ENCODE measurements at places on chromosomes 3 and 15.

DNA sequence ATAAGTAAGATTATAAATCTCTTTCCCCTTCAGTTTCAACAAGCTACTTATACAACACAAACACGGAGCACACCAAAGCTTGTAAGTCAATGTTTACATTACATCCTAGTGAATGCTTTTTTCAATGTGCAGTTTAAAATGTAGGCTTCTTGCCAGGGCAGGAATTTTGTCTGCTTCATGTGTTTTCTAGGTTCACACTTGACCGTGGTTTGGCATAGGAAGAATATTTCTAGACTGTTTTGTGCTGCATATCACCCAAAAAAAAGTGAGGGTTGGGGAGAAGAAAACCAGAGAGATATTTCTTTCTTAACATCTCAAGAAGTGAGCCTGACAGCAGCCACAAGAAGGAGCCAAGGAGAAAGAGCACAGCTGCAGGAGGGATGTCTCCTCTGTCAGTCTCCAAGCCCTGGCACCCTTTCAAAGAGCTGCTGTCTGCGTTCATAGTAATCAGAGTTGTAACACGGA lies 255.8 kb downstream of the MEIS2 start:
- DNase-seq: no peak

DNA sequence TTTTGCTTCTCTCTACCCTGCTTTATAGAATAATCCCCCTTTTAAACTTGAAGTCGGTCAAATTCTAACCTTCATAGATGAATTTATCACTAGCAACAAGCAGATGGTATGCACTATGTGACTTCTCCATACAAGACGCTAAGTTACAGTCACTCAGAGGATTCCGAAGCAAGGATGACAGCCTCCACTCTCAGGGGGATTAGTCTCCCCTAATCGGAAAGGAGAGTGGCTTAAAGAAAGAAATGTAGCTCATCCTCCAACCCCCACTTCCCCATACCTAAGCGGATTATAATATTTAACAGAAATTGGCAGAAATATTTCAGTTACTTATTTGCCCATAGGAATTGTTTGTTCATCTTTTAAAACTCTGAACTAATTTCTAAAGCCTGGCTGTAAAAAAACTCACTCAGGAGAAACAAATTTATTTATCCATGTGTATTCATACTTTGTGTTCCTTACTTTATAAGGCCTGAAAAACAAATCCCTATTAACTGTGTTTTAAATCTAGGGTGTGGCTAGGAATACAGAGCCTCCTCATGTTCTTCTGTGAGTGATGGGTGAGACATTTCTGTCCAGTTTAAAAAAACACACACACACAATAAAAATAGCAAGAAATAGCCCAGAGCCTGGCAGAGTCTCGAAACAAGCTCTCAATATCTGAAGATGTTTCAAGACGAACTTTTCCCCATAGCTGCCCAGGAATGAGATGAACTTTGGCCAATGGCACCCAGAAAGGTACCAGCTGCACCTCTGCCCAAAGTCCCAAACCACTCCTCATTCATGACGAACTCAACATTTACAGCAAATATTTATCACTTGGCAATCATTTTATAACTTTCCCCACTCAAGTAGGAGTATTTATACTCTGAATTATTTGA lies 18.7 kb downstream of the SIAH2 start:
- no peak for DNase-seq

GRCh38 chr15:40796041-40796440 lies 10.8 kb upstream of the ZFYVE19 start:
- DNase-seq: no peak

- no peak for DNase-seq
Observed at GRCh38 chr3:156811089-156811862, 14.9 kb upstream of the LEKR1 start.

DNA sequence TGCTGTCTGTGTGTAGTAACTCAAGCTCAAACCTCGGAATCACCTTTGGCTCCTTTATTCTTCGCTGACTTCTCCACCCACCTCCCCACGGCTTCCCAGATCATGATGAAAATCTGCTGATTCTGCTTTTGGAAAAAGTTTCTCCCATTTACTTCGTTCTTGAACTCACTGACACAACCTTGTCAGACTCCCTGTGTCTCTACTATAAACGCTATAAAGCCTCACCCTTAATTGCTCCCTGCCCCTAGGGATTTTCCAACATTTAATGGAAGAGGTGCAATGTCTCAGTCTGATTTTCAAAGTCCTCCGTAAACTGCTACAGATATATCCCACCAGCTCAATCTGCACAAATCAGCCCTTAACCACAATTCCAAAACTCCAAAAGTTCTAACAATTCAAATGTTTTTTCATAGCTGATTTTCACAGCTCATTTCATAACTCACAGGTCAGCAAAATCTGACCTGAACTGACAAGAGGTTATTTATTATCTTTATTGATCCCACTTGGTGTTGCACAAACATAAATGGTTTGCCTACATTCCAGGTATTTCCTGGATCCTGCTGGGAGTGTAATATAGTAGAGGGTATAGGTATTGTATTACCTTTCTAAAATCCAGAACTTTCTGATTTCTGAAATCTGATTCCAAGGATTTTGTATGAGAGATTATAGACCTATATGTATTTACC lies 129.4 kb downstream of the PLD1 start:
- DNase-seq: no peak

DNA sequence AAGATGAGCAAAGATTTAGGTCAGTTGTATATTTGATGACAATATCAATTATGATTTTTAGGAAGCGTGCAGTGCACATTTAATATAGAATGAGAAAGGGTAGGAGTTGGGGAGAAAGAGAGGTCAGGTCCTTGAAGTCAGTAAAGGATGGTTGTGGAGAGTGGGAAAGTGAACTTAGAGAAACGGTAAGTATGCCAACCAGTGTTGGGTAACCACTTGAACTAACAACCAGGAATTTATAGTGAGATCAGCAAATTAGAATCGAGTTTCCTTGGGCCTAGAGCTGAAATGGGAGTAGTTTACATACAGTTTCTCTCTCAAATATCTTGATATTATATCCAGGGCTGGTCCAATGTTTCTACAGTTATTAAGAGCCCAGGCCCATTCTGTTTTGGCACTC lies 188.5 kb upstream of the RBMS3 start:
- no peak for DNase-seq

DNA sequence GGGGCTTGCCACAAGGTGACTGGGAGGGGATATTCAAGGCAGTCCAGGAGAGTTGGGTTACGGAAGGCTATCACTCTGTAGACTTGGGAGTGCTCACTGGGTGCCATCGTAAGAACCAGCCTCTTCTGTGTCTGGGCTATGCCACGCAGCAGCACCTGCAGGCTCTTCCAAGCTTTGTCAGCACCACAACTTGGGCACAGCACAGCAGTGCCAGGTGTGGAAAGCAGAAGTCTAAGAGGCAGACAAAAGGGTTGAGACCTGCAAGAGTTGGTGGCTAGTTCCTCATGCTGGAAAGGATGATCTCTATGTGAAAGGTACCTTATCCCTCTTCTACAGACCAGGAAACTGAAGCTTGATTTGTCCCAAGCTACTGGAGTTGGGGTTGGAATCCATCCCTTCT lies 15.8 kb downstream of the CX3CR1 start:
- no peak for DNase-seq

- no peak for DNase-seq
Observed at GRCh38 chr15:65363306-65363705, 14.5 kb downstream of the IGDCC3 start.

DNA sequence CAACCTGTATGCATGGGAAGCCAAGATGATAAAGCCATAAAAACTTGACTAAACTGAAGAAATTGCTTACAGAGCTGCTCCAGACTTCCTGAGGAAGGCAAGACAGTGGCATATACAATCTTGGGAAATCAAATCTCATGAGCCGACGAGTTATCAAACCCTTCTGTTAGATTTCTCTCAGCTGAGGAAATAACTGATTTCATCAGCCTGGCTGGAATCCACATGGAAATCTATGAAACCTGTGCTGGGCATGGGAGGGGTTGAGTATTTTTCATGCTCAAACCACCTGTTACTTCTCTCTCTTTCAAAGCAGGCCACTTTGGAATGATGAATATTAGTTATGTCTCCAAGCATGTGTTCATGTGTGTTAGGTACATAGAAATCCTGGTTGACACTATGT lies 727.7 kb downstream of the FHIT start:
- DNase-seq: no peak

DNA sequence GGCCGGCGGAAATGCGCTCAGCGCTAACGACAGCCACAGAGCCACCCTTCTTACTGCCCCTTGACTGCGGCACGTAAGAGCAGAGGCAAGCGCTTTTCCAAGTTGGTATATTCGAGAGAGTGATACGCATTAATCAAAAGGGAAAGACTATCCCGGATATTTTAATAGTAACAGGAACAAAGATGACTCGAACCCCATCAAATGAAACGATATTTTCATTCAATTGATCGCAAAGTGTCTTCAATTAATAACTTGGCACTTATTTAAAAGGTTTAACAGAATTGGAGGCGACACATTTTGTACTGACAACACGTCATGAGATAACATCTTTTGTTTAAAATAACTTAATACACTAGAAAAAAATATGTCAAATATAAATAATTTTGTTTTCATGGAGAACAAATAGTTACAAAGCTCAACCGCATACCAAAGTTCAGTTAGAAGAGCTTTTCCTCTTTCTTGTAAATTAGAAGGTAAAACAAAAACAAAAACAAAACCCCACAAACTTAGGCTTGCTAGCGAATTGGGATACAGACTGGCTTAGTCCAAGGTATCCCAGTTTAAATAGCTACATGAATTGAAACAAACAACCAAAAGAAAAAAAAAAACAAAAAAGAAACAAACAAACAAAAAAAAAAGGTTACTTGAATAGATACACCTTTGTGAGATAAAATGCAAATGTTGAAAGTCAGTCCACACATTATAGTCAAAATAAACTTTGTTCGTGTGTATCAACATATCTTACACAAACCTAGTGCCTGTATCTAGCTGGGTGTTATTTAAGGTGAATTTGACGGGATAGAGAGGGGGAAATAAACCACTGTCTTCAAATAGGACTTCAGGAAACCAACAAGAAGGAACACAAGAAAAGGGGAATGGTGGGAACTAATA lies 10.2 kb downstream of the SHOX2 start:
- no peak for DNase-seq

DNA sequence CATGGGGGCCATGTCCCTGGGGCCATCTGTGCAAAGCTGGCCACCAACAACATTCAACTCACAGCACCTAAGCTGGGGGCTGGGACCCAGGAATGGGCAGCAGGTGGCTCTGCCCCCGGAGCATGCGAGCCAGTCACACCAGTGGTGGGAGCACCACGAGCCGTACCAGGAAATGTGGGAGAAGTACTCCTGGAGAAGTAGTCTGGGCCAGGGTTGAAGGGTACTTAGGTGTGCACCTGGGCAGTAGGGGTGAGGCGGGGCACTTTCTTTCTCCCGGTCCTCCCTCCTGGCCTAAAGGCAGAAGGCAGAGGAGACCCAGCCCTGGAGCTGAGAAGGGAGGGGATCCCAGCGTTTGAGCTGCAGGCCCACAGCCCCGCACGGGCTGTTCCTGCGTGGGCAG lies 94.2 kb downstream of the PLXNA1 start:
- DNase-seq: no peak

- no peak for DNase-seq
Observed at GRCh38 chr3:61450866-61451265, 110.5 kb upstream of the PTPRG start.

- DNase-seq: no peak
Observed at GRCh38 chr3:106566277-106566676, 697.5 kb upstream of the CBLB start.

GRCh38 chr3:13307041-13307440 lies 113.1 kb downstream of the NUP210 start:
- DNase-seq: no peak

- no peak for DNase-seq
Observed at GRCh38 chr3:184395320-184395660, 15.4 kb downstream of the CHRD start.

GRCh38 chr15:101554115-101554915 lies 64.8 kb upstream of the PCSK6 start:
- no peak for DNase-seq

GRCh38 chr3:126342211-126342610 lies 15.0 kb downstream of the KLF15 start:
- DNase-seq: no peak

GRCh38 chr3:156727519-156728205 lies 53.3 kb downstream of the TIPARP start:
- DNase-seq: no peak

- no peak for DNase-seq
Observed at GRCh38 chr3:45992133-45992729, 3.4 kb downstream of the FYCO1 start.

- DNase-seq: peak; percentile 37
Observed at GRCh38 chr15:59299929-59300617, 72.6 kb downstream of the MYO1E start.

- no peak for DNase-seq
Observed at GRCh38 chr3:5282703-5283102, 95.2 kb downstream of the EDEM1 start.

DNA sequence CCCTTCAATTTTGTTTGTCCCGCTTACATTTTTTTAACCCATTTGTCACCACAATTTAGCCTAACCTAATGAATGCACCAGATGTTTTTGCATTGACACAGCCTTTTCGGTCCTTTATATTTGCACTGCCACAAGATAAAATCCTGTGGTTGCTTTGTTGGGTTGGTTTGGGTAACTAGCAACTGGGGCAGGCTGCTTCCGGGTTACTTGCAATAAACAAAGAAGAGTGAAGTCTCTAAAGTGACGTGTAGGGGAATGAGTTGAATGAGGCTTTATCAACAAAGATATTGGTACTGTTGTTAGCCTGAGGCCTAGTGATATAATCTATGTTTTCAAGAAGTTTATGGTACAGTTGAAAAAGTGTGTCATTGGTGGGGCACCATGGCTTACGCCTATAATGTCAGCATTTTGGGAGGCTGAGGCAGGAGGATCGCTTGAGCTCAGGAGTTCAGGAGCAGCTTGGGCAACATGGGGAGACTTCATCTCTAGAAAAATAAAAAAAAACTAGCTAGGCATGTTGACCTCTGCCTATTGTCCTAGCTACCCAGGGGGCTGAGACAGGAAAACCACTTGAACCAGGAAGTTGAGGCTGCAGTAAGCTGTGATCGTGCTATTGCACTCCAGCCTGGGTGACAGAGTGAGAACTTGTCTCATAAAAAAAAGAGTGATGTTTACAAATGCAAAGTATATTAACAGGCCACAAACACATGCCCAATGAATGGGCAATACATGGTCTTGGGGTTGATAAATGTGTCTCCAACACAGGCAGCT lies 121.8 kb downstream of the OXSM start:
- DNase-seq: no peak

DNA sequence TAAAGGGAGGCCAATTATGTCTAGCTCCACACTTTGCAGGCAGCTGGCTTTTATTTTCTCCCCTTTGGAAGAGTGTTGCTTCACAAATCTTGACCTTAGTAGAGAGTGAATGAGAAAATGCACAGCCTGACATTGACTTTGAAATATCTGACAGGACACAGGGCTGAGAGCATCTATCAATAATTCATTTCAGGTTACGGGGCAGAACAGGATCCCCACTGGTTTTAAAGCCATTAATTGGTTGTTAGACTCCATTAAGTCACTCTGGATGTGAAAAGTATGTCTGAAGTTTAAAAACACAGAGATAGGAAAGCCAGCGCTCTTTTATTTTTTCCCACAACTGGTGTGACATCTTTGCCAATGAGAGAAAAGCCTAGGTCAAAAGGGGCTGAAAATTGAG lies 251.9 kb upstream of the TMC3 start:
- DNase-seq: no peak

GRCh38 chr3:98504539-98504938 lies 7.1 kb downstream of the OR5K2 start:
- no peak for DNase-seq
